ENCODE measurements at places on chromosomes 11 and 22. TPM values are rescaled to one million over a fixed set of nuclear protein-coding genes. Genes with fewer than 3 reads are reported as not detected.

Gene KLHDC7B
- not detected for total RNA-seq

Gene TENM4
- total RNA-seq, result 0.11 TPM

Gene SLC15A3
- 2.2 TPM for total RNA-seq

Gene SHISAL1
- total RNA-seq, result 1.5 TPM

Gene CNIH2
- total RNA-seq, result 1.4 TPM

Gene SF3A1
- total RNA-seq, result 12.9 TPM

Gene EPS8L2
- 58.3 TPM for total RNA-seq

Gene C11orf16
- total RNA-seq, result not detected

Gene CTSC
- total RNA-seq, result 47.6 TPM

GRCh38 chr11:46565232-46565840 lies 28.5 kb downstream of the AMBRA1 start:
- no peak for DNase-seq

DNA sequence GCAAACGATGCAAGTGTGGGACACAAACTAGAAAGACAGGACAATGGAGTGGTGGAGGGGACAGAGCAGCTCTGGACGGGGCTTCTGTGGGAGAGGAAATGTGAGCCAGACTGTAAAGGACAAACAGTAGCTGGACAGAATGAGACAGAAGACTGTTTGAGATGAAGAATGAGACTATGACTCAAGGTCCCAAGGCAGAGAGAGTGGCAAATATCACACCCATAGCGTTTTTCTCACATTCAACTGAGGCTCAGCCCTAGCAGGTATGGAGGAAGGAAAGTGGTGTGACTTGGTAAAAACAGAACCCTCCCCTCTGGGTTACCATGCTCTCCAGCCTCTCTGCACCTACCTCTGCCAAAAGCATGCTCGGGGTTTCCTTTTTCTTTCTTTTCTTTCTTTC lies 96.5 kb downstream of the RPL27A start:
- peak; percentile 45 for DNase-seq

DNA sequence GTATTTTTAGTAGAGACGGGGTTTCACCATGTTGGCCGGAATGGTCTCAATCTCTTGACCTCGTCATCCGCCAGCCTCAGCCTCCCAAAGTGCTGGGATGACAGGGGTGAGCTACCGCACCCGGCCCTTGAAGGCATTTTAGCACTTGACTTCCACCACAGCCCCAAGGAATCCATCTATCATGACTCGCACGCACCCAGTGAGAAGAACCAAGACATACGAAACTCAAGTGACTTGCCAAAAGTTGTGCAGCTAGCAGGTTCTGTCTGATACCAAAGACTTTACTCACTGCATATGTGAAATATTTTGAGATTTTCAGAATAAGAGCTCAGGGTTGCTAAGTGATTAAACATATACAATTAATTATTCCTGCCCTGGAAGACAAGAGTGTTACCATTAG lies 21.0 kb downstream of the FLI1 start:
- peak; percentile 96 for DNase-seq

- no peak for DNase-seq
Measured at GRCh38 chr22:23110190-23110921, 31.4 kb downstream of the RSPH14 start.

DNA sequence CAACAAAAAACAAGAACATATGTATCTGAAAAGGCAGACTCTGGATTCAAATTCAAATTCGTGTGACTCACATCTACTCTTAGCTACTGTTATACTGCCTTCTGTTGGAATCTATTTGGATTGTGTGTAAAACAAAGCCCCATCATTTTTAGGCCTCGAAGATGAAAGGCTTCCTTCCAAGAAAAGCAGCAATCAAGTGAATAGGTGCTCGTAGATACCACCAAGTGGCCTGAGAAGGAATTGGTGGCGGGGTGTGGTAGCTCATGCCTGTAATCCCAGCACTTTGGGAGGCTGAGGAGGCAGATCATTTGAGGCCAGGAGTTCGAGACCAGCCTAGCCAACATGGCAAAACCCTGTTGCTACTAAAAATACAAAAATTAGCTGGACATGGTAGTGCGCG lies 4.2 kb downstream of the GRAMD1B start:
- peak; percentile 59 for DNase-seq

- DNase-seq, result peak; percentile 48
Measured at GRCh38 chr22:27474112-27474571, 327.4 kb downstream of the MN1 start.

- DNase-seq, result peak; percentile 91
Measured at GRCh38 chr22:26398741-26399153, 30.3 kb upstream of the ASPHD2 start.

GRCh38 chr22:41664490-41664889 lies 24.2 kb downstream of the SNU13 start:
- DNase-seq, result peak; percentile 25

GRCh38 chr22:38753948-38754750 lies 1.6 kb downstream of the SUN2 start:
- DNase-seq, result peak; percentile 26

- no peak for DNase-seq
Measured at GRCh38 chr22:37697538-37697835, 639 bp downstream of the TRIOBP start.

GRCh38 chr11:111407652-111408051 lies 28.6 kb upstream of the POU2AF1 start:
- DNase-seq, result no peak

DNA sequence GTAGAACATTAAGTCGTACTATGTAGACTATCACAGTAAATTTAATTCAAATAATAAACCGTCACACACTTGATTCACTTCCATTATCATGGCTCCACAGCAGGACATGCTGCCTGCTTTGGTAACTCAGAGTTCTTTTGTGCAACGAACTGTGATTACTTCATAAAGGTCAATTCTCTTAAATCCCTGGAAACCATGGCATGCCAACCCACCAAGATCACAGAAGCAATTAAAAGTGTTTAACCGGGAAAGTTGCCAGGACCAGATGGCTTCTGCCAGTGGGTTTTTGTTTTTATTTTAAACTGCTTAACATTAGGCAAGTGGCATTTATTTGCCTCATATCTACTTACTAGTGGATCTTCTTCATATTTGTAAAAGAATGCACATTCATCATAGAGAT lies 1162.1 kb downstream of the DLG2 start:
- DNase-seq, result peak; percentile 36

GRCh38 chr22:27201741-27202140 lies 544.4 kb downstream of the MIAT start:
- DNase-seq, result no peak

GRCh38 chr22:29512031-29512430 lies 32.0 kb downstream of the NEFH start:
- DNase-seq, result no peak

GRCh38 chr11:20589796-20590195 lies 9.6 kb upstream of the SLC6A5 start:
- no peak for DNase-seq

GRCh38 chr22:41782316-41782715 lies 18.2 kb upstream of the CCDC134 start:
- DNase-seq, result no peak

DNA sequence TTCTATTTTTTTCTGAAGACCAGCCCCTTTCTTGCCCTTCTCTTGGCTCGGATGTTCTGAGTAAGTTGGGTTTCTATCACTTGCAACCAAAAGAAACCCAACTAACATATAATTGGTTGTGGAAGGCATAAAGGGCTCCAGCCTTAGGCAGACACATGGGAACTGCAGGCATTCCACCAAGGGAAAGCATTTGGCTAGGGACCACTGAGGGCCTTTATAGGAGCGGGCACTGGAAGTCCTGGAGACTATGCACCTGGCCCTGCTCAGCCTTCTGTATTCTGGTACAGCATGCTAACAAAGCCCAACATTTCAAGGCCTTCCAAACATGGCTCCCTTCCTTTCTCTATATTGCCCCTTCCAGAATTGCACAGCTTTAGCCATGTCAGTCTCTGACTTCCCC lies 17.6 kb upstream of the LMO1 start:
- no peak for DNase-seq

DNA sequence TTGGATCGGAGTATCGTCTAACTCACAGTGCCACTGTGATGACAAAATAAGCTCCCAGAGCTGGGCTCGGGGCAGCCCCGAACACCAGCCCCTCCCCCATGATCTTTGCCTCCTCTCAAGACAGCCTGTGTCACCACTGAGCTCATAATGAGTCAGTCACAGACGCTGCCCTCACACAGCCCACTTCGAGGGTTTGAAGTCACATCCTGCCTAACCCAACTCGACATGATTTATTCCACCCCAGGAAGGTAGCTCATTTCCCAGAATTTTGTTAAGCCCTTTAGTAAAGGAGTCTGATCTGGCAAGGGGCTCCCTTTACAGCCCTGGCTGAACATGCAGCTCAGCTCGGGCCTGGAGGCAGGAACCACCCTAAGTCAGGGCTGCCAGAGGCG lies 22.8 kb downstream of the MYH9 start:
- DNase-seq, result peak; percentile 97

DNA sequence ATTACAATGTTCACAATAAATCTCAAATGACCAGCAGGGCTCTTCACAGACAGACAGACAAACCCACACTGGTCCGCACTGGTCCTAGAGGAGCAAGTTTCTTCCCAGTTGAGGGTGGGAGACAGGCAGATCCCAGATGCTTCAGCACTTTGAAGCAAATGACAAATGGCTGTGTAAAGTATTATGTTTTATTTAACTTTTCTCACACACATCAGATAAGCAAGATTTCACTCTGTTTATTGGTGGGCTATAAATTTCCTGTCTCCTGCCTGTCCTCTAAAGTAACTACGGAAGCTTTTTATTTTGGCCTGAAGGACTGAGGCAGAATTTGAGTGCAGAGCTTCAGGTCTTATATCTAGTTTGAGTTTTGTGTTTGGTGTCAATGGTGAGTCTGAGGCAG lies 174.7 kb upstream of the MTNR1B start:
- no peak for DNase-seq
